ENCODE measurements at places on chromosomes 2 and 18. TPM values are rescaled to one million over a fixed set of nuclear protein-coding genes. Genes with fewer than 3 reads are reported as not detected.

DNA sequence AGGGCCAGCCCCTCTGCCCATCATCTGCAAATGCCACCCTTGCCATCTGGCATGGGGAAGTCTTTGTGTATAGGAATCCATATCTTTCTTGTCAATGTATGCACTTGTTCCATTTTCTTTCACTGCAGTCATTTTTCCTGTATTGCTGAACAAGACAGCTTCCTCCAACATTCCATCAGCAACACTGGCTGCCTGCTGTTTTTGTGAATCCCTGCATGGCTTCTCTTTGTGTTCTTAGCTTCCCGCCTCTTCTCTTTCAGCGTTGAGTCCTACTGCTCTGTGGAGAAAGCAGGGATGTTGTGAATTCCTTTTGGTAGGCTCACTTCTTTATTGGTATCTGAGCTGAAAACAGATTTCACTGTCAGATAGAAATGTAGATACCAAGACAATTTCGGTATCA is 150.0 kb downstream of the LPIN1 start:
- no peak for DNase-seq

DNA sequence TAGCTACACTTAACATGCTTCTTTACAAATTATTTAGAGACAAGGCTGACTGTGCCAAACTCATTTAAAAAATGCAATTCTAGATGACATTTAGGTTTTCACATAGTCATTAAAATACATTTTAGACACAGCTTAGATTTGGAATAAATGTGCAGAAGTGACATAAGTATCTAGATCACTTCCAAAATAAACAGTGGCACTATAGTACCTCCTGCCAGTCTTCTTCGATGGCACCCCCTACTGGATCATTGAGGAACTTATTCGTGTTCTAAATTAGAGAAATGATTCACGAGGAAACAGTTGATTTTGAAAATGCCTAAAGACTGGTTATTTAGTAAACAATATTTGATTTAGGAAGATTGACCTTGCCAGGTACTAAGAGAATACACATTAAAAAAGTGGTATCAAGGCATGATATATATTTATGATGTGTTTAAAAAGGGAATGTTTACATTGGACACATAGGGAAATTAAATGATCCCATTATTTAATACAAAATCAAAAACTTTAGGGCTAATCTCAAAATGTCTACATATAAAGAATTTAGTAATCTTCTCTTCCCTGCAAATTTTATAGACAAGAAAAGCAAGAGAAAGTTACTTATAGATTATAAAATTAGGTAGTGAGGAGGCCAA is 323.9 kb downstream of the XIRP2 start:
- peak; percentile 68 for DNase-seq

DNA sequence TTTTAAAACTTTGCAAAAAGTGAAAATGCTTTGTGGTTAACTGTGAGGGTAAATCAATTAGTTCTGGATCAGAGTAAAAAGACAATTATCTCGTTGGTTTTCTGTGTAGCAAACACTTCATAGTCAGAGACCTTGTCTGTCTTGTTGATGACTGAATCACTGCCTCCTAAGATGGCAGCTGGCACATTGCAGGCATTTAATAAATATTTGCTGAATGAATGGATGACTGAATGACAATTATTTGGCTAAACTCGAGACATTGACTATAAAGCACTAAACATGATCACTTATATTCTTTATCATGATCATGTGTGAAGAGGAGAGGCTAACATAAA is 96.2 kb downstream of the MAIP1 start:
- DNase-seq = no peak

GRCh38 chr2:127647242-127648190 is 1.6 kb downstream of the GPR17 start:
- DNase-seq = peak; percentile 12

GEN1 gene
- total RNA-seq = 16.8 TPM

SERPINB8 gene
- 3.4 TPM for total RNA-seq

DSG1 gene
- not detected for total RNA-seq

SLC4A1AP gene
- total RNA-seq = 20.9 TPM

LAMA1 gene
- not detected for total RNA-seq
